ENCODE measurements at places on chromosomes 2 and 18. TPM values are rescaled to one million over a fixed set of nuclear protein-coding genes. Genes with fewer than 3 reads are reported as not detected.

DNA sequence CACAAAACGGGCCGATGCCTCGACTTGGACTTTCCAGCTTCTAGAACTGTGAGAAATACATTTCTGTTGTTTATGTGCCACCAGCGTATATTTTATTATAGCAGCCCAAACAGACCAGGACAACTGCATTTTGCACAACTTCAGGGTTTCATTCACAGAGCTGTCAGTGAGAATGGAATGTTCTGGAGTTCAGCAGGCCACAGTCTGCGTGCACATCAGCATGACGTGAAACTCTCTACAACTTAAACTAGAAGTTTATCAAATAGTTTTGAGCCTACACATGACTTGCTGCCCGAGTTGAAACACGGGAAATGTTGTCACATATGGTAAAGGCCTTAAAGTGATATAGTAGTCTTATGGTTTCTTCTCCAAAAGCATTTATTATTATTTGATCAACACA, 3.9 kb upstream of the TRIB2 start:
- peaks cover 62% of the 10 kb centered on the region for H3K4me1 ChIP-seq
- no peaks in the 10 kb centered on the region for H3K27me3 ChIP-seq
- DNase-seq, result no peak
- H3K4me3 ChIP-seq, result no peak overlapping the region

DNA sequence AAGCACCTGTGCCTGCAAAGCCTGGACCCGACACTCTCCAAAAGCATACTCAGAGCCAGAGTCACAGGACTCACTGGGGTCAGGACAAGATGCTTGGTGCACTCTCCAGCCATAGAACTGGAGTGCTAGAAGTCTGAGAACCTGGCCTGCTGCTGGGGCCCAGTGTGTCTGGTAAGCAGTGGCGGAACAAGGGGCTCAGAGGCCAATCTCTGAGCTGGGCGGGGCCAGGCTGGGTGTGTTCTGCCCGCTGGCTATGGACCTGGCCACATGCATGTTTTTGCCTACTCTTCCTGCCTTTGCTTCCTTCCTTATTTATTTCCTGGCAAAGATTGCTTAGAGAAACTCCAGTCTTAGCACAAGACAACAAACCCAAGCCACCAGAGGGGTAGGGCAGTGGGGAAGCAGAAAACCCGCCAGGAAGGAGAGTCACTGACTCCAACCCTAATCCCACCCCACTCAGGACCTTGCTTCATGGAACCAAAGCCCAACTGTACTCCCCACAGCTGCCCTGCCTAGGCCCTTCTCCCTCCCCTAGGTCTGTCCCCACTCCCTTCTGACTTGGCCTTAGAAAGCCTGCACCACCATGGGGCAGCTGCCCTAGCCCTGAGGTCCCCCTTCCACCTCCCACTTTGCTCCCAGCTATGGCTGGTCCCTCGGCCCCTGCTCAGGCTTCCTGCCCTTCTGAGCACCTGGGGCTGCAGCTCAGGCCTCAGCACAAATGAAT, 315.5 kb downstream of the CELF4 start:
- H3K4me1 ChIP-seq, result peaks cover 4% of the 10 kb centered on the region
- peaks cover 4% of the 10 kb centered on the region for H3K36me3 ChIP-seq
- H3K4me3 ChIP-seq, result no peak overlapping the region
- H3K27ac ChIP-seq, result no peak overlapping the region

DNA sequence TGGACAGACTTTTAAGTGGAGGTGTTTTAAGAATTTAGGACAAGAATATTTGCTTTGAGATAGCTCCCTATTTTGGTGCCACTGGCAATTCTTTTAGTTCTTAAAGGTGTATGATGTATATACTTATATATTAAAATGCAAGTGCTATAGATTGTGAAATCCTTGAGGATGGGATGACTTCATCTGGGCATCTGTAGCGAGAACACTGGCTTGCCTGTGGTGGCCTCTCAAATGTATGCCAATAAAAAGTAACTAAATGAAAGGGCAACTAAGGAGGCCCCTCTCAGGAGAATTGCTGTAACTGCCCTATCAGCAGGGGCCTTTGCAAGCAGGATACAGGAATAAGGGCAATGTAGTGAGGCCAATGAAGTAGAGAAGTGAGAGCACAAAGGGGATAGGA, 2.6 kb upstream of the THUMPD2 start:
- H3K27me3 ChIP-seq, result peaks cover 14% of the 10 kb centered on the region
- no peak overlapping the region for H3K27ac ChIP-seq
- DNase-seq, result no peak

DNA sequence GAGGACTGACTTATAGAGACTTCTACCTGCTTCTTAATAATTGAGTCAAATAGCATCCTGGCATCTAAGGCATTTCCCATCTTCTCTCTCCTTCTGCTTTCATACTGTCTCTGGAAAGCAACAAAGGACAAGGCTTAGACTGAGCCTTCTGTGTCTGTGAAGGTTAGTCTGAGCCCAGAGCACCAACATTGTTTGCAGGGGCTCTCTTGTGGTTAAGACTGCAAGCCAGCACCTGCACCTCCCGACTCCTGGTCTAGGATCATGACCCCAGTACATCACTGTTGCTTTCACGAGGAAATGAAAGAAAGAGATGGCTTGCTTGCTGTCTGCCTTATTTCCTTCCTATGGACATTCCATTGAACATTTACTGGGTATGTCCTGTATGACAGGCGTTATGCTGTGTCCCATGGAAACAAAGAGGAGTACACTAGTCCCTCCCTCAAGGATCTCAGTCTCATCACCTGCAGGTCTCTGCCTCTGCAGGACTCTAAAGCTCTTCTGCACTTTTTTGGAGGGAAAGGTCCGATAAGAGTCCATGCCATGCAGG, 315.8 kb upstream of the EPAS1 start:
- H3K27me3 ChIP-seq, result no peaks in the 10 kb centered on the region
- H3K36me3 ChIP-seq, result peaks cover 19% of the 10 kb centered on the region

Gene ERBB4
- total RNA-seq, result not detected

GRCh38 chr2:1787755-1788477, 43.6 kb upstream of the PXDN start:
- H3K27ac ChIP-seq, result peak overlapping the region; percentile 43
- no peak overlapping the region for H3K4me3 ChIP-seq
- H3K4me1 ChIP-seq, result no peaks in the 10 kb centered on the region
- peaks cover 31% of the 10 kb centered on the region for H3K27me3 ChIP-seq
- no peaks in the 10 kb centered on the region for H3K36me3 ChIP-seq

GRCh38 chr2:98777710-98778109, 46.8 kb upstream of the MGAT4A start:
- H3K27ac ChIP-seq, result no peak overlapping the region
- no peaks in the 10 kb centered on the region for H3K27me3 ChIP-seq
- DNase-seq, result no peak
- peaks cover 30% of the 10 kb centered on the region for H3K4me1 ChIP-seq
- H3K36me3 ChIP-seq, result peaks cover 2% of the 10 kb centered on the region
- H3K4me3 ChIP-seq, result no peak overlapping the region

Gene FN1
- total RNA-seq, result 0.75 TPM

DNA sequence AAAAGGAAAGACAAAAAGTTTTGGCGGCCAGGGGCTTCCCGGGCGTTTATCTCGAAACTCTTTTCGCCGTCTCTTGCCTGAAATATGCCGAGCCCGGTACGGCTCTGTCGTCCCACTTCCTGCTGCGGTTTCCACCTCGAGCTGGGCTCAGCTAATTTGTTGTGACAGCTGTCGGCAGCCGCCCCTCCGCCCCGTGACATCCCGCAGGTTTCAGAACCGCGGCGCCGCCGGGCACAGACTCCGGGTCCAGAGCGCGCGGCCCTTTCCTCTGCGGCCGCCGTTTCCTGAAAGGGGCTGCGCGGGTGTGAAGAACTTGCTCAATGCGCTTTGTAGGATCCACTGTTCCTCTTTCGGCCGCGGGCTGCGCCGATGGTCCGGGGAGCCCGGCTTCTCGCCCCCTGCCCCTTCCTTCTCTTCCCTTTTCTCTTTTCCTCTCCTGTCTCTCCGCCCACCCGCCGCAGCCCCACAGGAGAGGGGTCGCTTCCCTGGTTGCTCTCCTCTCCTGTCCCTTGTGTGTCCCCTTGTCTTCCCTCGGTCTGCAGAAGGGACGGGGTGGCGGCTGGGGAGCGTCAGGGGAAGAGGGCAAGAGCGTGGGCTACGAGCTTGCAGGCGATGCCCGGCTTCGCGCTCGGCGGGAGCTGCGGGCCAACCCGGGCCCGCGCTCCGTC, 648 bp downstream of the ARID5A start:
- H3K4me1 ChIP-seq, result peaks cover 39% of the 10 kb centered on the region
- H3K36me3 ChIP-seq, result no peaks in the 10 kb centered on the region
- DNase-seq, result peak; percentile 82
- H3K4me3 ChIP-seq, result peak overlapping the region; percentile 97
- peak overlapping the region; percentile 98 for H3K27ac ChIP-seq
- no peaks in the 10 kb centered on the region for H3K27me3 ChIP-seq

DNA sequence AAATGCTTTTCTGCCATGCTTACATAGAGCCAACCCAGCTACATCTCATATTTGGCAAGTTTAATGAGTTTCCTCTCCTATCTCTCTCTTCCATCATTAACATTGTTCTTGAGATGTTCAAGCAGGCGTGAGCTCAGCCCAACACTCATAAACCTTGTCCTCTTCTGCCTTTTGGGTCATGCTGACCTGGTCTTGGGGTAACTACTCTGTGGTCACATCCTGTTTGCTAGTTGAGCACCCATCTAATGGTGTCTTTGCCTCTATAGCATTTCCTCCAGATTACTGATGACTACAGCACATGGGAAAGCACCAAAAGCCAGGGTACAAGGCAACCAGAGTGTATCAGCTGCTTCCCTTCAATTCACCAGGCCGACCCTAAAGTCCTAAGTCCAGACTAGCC, 366.9 kb upstream of the HNRNPA3 start:
- no peak for DNase-seq
- no peak overlapping the region for H3K4me3 ChIP-seq
- H3K27ac ChIP-seq, result no peak overlapping the region
- H3K27me3 ChIP-seq, result no peaks in the 10 kb centered on the region
- peaks cover 8% of the 10 kb centered on the region for H3K4me1 ChIP-seq
- no peaks in the 10 kb centered on the region for H3K36me3 ChIP-seq

Gene DSC2
- total RNA-seq, result 0.05 TPM

DNA sequence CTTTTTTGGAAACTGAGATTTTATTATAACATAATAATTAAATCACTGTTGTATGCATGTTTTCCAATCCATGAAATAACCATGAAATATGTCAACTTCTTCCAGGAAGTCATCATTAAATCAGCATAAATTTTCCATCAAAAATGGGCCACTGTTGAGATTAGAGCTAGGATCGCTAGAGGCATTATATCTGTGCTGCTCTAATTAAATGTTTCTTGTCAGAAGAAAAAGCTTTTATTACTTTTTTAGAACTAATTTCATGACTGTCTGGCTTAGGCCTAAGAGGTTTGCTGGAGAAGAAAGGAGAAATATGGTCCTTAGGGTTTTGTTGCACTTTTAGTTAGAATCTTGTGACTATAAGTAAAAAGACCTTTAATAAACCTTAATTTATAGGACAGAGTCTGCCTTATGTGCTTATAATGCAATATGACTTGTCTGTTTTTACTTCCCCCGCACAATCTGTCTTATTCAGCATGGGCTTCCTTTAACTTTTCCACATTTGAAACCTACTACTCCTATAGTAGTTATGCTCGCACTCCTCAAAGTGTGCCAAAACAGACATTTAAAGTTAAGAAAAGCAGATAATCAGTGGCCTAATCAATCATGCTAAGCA, 363.4 kb upstream of the GCFC2 start:
- no peak overlapping the region for H3K4me3 ChIP-seq
- no peaks in the 10 kb centered on the region for H3K36me3 ChIP-seq
- no peak overlapping the region for H3K27ac ChIP-seq
- no peaks in the 10 kb centered on the region for H3K4me1 ChIP-seq
- H3K27me3 ChIP-seq, result no peaks in the 10 kb centered on the region
- no peak for DNase-seq

Gene COX5B
- 112 TPM for total RNA-seq

GRCh38 chr2:62287899-62288880, 92.3 kb downstream of the B3GNT2 start:
- no peak for DNase-seq
- H3K4me1 ChIP-seq, result peaks cover 4% of the 10 kb centered on the region
- H3K27ac ChIP-seq, result peak overlapping the region; percentile 24
- H3K36me3 ChIP-seq, result no peaks in the 10 kb centered on the region
- H3K27me3 ChIP-seq, result no peaks in the 10 kb centered on the region
- H3K4me3 ChIP-seq, result no peak overlapping the region

Gene TMX3
- 49.5 TPM for total RNA-seq

GRCh38 chr2:105391763-105392662, 6.8 kb downstream of the FHL2 start:
- H3K4me3 ChIP-seq, result no peak overlapping the region
- DNase-seq, result no peak
- peaks cover 4% of the 10 kb centered on the region for H3K36me3 ChIP-seq

- DNase-seq, result no peak
- H3K27me3 ChIP-seq, result peaks cover 30% of the 10 kb centered on the region
- H3K27ac ChIP-seq, result no peak overlapping the region
- peaks cover 1% of the 10 kb centered on the region for H3K36me3 ChIP-seq
- no peaks in the 10 kb centered on the region for H3K4me1 ChIP-seq
These were observed 6.7 kb downstream of the CYP27A1 start for GRCh38 chr2:218788529-218789255.

Measured in T-helper 17 cell (primary cell).